ENCODE measurements at places on chromosomes 13 and 19.

DNA sequence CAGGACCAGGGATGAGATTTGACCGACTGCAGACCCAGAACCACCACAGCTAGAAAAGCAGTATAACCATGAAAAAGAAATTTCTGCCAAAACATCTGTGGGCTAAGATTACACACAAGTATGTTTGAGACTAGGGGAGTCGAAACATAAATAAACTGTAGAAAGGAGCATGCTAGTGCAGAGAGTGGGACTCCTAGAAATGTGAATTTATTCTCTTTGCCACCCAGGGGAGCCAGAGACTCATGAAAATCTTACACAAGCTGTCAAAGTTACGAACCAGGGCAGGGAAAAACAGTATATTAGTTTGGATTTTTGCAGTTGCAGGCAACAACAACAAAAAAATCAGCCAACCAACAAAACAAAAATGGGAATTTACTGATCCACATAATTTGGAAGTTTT, 12.3 kb upstream of the HSPH1 start:
- DNase-seq, result no peak

- no peak for DNase-seq
Observed at GRCh38 chr19:13319526-13319925, 169.3 kb downstream of the IER2 start.

DNA sequence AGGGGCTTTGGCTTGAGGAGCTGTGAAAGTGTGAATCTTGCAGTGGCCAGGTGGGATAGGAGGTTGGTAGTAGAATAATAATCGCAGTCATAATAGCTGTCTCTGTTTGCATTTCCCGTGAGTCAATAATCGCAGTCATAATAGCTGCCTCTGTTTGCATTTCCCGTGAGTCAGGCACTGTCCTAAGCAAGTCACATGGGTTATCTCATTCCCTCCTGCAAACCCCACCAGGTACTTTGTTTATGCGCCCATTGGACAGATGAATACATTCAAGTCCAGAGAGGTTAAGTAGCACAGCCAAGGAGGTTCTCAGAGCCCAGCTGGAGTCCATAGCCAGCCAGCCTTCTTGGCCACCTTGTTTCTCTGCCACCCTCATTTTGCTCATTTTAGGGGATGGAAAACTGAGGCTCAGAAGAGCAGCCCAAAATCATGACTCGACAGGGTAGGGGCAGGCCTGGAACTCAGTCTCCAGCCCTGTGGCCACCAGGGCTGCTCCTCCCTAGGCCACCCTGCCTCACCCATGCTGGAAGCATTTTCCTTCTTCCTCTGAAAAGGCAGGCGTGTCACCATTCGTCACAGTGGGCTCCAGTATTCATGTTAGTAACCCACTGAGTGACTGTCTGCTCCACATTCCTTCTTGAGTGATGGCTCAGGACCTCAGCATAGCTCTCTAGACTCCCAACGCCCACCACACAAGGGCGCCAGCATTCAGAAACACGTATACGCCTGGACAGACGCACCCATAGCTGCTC, 206.2 kb downstream of the URI1 start:
- DNase-seq, result no peak

DNA sequence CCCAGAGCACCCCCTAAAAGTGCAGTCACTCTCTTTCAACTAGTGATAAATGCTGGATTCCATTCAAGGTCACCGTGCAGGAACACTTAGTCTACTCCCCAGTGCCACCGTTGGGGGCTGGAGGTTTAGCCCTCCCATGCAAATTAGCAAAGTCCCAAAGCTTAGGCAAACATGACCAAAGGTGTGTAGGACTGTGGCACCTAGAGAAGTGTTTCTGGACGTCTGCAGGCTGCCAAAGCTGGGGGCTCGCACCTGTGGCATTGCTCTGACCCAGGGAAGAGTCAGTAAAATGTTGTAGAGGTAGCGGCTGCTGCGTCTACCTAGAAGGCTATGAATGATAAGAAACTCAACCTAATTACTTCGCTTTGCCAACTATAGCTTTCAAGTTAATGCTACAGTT, 13.9 kb downstream of the COL4A1 start:
- DNase-seq, result no peak

GRCh38 chr19:704447-704741, 4.3 kb upstream of the PALM start:
- DNase-seq, result no peak

GRCh38 chr19:46975011-46975924, 44.4 kb upstream of the NPAS1 start:
- no peak for DNase-seq

DNA sequence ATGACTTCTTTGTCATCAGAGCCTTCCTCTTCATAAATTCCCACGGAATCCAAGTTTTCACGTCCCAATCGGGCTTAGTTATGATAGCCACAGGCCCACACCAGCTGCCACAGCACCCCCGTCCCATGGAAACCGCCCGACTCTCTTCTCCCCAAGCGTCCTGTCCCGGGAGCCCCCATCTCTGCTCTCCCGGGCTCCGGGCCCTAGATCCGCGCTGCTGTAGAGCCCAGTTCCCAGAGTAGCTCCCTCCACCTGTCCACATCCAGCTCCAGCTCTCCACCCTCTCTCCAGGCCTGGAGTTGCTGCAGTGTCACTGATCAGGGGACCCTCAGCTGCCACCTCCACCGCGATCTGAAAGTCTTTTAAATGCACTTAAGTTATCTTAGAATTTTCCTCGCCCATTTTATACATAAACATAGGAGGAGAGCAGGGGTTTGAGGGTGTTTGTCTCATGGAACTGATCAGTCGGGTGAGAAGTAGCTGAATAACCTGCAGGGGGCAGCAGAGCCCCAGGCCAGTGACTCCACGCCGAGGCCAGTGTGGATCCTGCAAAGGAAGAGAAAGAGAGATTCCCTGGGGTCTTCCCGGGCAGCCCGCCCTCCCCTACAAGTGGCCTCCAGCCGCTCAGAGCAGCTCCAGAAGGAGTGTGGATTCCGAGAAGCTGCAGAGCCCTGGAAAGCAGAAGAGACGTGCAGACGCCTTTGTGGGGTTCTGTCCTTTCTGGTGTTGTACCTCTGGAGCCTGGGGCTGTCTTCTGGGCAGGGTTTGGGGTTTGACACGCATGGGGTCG, 1.1 kb upstream of the ZNF763 start:
- DNase-seq, result peak; percentile 68

DNA sequence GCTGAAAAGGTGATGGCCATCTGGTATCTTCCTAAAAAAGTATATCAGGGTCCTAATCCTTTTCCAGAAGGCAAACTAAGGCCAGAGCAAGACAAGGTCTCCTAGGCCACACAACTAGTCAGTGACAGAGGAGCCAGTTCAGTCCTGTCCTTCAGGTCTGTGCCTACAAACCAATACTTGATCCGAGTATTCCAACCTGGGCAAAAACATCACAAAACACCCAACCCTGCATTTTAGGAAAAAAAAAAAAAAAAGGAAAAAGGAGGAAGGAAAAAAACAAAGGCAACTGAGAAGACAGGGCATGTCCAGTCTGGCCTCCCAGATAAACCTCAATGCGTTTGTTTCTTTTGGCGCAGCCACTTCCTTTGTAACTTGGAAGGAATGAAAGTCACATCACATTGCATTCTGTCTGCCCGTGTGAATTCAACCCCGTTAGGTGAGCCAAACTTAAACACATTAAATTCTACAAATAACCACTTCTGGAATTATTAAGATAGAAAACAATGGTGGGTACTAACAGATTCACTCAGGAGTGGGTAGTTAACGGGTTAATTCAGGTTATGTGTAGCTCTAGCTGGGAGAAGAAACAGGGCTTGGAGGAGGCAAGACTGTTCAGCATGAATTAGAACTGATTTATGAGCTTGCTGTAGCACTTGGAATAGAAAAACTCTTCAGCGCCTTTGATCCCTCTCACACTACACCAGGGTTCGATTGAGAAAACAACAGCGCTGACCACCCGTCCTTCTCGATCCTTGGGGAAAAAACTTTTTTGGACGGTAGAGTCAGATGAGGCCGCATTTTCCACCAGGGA, 43.0 kb upstream of the HNRNPA1L2 start:
- no peak for DNase-seq

DNA sequence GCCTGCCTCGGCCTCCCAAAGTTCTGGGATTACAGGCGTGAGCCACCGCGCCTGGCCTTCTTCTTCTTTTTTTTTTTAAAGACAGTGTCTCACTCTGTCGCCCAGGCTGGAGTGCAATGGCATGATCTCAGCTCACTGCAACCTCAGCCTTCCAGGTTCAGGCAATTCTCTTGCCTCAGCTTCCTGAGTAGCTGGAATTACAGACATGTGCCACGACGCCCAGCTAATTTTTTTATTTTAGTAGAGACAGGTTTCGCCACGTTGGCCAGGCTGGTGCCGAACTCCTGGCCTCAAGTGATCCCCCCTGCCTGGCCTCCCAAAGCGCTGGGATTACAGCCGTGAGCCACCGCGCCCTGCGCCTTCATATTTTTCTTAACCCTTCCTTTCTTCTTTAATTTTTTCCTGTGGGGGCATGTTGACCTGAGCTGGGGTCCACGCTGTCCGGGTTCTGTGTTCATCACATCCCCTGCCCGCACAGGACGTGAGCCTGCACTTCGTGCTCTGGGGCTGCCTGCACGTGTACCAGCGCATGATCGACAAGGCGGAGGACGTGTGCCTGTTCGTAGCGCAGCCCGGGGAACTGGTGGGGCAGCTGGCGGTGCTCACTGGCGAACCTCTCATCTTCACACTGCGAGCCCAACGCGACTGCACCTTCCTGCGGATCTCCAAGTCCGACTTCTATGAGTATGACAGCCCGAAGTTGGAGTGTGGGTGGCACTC, 14.1 kb downstream of the PNPLA6 start:
- no peak for DNase-seq

DNA sequence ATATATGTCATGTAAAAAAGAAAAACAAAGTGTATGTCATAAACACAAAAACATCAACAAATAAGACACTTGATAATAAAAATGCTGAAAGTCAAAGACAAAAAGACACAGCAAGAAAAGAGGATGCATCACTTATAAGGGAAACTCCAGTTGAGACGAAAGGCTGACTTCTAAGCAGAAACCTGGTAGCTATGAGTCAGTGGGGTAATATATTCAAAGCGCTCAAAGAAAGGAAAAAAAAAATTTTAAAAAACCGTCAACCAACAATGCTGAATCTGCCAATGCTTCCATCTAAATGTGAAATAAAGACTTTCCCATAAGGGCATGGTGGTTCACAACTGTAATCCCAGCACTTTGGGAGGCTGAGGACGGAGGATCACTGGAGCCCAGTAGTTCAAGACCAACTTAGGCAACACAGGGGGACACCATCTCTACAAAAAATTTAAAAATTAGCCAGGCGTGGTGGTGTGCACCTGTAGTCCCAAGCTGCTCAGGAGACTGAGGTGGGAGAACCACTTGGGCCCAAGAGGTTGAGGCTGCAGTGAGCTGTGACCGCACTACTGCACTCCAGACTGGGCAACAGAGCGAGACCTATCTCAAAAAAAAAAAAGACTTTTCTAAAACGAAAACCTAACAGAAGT, 24.0 kb downstream of the USP12 start:
- DNase-seq, result no peak

GRCh38 chr13:40402931-40403431, 263.5 kb downstream of the FOXO1 start:
- no peak for DNase-seq

DNA sequence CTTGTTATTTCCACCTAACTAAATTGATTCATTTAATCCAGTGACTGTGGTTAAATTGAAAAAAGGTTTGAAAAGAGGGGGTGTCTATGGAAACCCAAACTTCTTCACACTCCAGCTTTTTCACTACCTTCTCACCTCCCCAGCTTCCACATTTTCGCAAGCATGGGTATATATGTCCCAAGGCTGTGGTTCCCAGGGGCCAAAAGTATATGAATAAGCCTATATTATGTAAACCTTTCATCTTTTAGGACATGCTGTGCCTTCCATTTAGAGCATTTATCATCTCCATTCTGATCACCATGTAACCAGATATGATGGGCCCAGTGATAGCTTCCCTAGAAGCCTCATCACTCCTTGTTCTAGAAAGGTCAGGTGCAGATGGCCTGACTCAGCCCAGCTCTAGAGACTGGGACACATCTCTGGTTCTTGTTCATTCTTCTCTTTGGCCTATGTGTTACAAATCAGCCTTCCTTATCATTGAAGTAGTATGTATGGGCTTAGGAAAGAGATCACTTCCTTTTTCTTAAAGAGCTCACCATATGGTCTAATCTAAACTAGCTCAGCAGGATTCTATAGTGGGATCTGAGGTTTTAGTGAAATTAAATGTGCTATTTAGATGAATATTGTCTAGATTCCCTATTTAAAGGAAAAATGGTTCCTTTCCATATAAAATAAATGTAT, 19.5 kb upstream of the ARL11 start:
- DNase-seq, result no peak

DNA sequence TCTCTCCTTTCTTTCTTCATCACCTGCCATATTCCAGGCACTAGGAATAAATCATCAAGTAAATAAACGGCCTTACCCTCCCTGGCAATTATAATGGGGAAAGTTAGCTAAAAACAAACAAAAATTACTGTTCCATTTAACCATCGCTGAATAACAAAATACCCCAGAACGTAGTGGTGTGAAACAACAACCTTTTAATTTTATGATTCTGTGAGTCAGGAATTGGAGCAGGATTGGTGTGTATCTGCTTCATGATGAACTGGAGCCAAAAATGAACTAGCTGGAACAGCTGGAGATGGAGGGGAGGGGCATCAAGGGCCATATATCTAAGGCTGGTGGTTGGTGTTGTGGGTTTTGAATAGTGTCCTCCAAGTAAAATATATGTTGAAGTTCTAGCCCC, 3.7 kb upstream of the CADM4 start:
- DNase-seq, result no peak

DNA sequence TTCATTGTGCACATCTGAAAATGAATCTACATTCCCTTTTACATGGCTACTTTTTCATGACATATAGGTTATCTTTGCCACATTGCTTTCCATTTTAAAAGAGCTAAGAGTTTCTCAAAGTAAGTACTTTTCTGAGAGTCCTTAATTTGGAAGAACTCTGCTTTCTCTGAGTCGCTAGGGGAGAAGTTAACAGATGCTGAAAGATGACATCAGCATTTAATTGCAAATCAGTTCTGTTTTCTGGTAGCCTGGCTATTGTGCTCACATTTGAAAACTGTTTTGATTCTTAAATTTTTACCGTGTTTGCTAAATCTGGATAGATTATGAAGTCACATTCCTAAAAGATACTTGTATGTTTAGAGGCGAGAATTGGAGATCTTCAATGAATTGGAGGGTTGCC, 107.7 kb upstream of the C1QTNF9B start:
- no peak for DNase-seq

DNA sequence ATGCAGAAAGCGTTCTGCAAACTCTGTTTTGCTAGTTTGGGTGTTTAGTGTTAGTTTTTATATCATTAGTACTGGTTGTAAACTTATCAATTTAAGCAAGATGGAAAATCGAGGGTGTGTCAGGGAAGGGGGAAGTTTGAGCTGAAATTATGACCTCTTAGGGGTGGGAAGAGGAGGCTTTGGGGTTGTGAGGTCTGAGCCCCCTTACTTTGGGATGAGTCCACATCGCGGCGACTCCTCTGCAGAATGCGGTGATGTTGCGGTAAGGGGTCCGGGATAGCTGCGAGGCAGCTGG, 743 bp upstream of the NDUFS7 start:
- no peak for DNase-seq
